Kidney capillary endothelial cell (primary cell): ENCODE measurements at places on chromosomes 11 and 22.

DNA sequence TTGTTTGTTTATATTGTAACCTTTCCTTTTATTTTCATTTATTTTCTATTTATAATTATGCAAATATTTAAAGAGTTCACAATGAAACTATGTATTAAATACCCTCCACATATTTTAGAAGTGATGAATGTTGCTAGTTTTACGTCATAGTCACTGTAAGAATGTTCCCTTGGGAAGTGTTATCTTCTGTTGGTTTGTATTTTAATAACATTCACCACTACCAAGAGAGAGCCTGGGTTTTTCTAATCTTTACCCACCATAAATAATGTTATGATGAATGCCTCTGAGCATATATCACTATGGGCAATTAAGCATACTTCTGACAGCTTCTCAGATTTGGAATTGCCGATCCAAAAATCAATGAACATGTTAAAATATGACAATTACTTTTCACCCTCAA lies 80.7 kb downstream of the GGT1 start:
- DNase-seq: no peak

- DNase-seq: no peak
Observed at GRCh38 chr22:31497148-31497938, 1.0 kb downstream of the SFI1 start.

DNA sequence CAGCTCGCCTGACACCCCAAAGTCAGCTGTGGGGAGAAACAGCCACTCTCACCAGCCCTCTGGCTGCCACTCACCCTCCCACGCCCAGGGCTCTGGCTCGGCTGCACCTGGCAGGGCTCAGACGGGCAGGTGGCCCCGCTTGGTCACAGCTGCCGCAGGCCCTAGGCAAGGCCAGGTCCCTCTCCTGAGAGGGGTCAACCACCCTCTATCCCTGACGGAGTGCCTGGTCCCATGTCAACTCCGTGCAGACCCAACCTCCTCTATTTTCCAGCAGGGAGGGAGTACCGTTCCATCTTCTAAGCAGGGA lies 1.9 kb downstream of the MAP4K2 start:
- DNase-seq: no peak

- peak; percentile 17 for DNase-seq
Observed at GRCh38 chr22:17213976-17214375, 5.3 kb downstream of the ADA2 start.

- no peak for DNase-seq
Observed at GRCh38 chr11:130077671-130078070, 8.0 kb downstream of the APLP2 start.

GRCh38 chr22:48346311-48346710 lies 1481.4 kb downstream of the BRD1 start:
- DNase-seq: no peak

GRCh38 chr11:88849368-88849767 lies 216.4 kb downstream of the GRM5 start:
- no peak for DNase-seq

- DNase-seq: no peak
Observed at GRCh38 chr11:115453693-115454490, 50.3 kb downstream of the CADM1 start.

DNA sequence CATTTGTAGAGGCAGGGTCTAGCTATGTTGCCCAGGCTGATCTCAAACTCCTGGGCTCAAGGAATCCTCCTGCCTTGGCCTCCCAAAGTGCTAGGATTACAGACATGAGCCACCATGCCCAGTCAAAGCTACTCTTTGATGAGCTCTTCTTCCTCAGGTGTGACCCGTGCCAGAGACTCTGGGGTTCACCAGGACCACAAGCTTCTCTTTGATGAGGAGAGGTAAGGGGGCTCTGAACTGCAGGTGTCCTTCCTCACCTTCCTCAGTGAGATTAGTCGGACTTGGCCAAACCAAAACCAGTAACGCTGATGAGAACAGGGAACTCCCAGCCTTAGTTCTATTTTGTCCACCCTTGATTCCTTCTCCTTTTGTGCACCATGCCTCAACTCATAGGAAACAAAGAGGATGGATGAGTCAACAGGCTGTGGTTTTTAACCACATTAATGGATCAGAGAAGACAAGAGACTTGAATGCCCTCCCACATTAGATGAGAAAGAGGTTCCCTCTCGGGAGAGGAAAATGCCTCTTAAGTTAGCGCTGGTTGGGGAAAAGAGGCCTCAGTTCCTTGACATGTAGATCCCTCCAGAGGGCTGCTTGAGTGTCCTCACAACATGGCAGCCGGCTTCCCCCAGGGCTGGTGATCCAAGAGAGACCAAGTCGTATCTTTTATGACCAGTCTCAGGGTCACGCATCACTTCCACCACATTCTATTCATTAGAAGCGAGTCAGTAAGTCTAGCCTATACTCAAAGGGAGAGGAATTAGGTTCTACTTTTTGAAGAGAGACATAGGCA lies 25.7 kb upstream of the CTR9 start:
- DNase-seq: no peak

DNA sequence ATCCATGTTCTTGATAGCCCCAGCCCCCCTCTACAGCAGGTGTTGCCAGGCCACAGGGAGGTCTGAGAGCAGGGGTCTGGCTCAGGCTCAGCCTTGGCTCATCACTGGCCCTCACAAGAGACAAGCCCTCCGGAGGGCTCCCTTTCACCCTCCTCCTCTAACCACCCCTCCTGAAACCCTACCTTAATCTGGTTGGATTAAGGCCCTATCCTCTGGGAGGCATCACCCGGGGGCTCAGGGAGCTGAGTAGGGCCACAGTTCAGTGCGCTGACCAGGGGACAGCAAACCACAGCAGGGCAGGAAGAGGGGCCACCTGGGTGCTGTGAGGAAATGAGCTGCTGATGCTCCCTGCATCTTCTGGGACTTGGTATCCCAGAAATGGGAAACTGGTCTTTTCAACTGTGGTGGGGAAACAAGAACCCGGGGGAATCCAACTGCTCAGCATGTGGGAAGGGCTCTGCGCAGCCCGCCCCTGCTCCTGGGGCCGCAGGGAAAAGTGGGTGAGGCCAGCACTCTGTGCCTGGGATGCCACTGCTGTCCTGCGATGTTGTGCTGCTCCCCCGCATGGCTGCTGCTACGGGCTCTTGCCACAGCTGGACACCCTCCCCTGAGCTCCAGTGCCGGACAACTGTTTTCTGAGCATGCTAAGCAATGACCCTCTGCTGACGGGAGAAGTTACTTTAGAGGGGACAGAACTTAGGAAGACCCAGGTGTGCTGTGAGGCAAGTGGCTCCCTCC lies 17.5 kb downstream of the ADORA2A start:
- DNase-seq: no peak

DNA sequence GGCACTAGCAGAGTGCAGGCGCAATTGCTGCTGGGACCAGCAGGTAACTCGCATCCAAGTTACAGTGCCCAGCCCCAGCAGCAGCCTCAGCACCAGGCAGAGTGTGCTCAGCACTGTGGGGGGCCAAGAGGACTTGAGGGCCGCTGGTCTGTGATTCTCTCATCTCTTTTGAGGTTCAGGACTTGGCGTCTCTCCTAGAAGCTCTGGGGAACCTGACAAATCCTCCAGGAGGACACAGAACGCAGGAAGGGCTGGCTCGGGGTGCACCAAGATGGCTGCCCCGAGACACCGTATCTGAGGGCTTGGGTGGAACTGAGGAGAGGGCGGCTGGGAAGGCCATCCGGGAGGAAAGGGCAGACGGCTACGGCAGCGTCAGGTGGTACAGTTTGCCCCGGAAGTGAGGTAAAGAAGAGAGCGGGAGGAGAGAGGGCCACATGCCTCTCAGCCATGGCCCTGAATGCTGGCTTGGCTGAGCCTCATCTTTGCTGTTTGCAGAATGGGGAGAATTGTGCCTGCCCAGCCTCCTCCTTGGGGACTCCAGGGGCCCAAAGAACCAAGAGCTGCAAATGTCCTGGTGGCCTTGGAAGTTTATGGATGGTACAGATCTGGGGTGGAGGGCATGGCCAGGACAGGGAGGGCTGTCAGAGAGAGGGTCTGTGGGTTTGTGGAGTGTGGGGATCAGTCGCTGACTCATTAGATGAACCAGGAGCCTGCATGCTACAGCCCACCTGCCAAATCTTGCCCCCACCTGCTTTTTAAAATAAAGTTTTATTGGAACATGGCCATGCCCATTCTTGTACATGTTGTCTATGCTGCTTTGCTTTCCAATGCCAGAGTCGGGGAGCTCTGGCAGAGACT lies 78.0 kb downstream of the MYEOV start:
- DNase-seq: no peak

GRCh38 chr22:48262596-48263430 lies 1500.4 kb downstream of the TBC1D22A start:
- no peak for DNase-seq

GRCh38 chr22:47128622-47129215 lies 366.3 kb downstream of the TBC1D22A start:
- no peak for DNase-seq

DNA sequence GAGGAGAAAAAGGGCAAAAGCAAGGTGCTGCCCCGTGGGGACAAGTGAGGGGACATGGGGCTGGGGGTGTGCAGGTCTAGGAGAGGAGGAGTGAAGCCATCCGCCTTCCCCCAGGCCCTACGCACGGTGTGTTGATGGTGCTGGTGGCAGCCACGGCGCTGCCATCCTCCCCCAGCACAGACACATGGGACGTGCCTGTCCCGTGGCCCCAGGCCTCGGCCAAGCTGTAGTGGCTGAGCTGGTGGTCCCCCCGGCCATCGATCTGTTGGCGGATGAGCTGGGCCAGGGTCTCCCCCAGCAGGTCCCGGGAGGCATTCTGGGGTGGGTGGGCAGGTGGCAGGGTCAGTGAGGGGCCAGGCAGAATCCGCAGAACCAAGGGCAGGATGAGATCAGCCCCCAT lies 18.9 kb downstream of the GGT5 start:
- DNase-seq: no peak

- no peak for DNase-seq
Observed at GRCh38 chr11:77522215-77522614, 48.3 kb upstream of the PAK1 start.

GRCh38 chr11:122758974-122759373 lies 79.3 kb upstream of the CRTAM start:
- no peak for DNase-seq

DNA sequence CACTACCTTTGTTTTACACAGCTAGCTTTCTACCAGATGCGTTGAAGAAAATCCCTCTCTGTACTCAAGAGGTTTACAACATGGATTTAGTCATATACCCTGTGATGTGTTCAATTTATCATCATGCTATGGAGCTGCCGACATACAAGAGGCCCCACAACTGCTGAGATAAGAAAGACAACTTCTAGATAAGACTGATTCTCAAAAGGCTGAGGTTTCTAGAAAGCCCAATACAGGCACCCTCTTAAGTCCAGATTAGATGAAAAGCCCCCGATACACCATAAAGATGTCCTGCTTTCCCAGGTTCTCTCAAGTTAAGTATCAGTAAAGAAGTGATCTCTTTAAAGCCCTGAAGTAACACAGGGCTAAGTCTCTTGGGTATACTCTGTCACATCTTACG lies 14.3 kb downstream of the MTCH2 start:
- DNase-seq: no peak

DNA sequence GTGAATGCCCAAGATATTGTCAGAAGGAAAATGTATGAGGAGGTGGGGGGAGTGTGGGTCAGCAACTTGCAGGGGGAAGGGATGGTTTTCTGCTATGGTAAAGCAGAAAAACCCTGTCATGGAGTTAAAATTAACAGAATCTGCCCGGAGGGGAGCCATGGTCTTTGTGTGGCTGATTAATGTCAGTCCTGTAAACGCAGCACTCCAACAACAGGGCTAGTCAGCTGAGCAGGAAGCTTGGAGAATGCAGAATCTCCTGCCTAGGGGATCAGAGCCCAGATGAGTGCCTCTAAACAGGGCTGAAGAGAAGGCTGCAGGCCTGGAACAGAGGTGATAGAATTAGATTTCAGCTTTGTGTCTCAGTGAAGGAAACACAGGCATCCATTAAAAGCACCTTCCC lies 140.9 kb upstream of the MTNR1B start:
- DNase-seq: no peak

DNA sequence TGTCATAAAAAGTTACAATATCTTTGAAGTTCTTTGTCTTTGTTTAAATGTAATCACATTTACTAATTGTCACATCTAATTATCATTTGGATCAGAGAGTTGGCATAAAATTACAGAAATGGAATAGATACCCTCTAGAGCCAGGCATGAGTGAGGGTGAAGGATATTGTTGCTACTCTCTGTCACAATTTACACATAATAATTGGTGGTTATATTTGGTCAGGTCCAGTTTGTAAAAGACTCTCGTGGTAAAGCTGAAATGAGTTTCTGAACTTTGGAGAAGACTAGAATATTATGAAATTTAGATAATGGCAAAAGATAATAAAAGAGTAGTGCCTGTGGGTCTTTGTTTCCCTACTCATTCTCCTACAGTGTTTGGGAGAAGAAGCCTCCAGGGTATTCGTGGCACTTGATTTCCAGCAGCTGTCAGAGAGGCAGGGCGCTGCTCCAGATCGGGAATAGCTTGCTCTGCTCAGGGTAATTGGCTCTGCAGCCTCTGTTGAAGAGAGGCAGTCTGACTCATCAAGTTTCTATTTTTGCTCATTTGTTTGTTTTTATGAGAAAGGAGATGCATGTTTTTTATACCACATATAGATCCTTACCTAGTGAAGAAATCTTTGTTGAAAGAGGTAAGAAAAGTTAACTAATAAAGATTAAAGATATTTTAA lies 349.9 kb downstream of the CNTN5 start:
- DNase-seq: no peak

GRCh38 chr11:126392633-126393013 lies 37.1 kb downstream of the ST3GAL4 start:
- DNase-seq: no peak

DNA sequence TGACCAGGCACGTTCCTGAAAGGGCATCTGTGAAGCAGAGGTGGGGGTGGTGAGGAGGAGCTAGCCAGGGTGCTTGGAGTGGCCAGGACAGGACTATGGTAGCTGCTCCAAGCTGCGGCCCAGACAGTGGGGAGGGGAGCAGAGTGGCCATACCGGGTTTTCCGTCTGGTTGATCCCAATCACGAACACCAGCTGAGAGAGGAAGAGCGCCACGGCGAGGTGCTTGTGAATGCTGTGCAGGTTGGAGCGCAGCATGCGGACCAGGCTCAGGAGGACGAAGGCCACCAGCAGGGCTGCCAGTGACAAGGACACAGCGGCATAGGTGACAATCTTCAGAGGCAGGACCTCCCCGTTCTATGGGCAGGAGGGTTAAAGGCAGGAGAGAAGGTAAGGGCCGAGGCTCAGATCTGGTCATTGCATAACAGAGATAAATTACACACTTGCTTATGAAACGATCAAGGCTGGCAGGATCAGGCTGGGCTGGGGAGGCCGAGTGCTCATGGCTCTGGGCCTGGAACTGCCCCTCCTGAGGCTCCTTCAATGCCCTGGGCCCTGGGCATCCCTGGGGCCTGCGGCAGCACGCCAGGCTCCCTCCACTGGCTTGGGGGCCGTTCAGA lies 41.5 kb downstream of the TRMU start:
- DNase-seq: no peak
